Activated T-cell treated with anti-CD3 and anti-CD28 coated beads for 1 hour (primary cell): ENCODE measurements at places on chromosomes 3 and 15.
A peak's percentile ranks its signal among the peaks of the same experiment; 100 is the strongest.

GRCh38 chr3:61684386-61684785 lies 123.0 kb downstream of the PTPRG start:
- DNase-seq = no peak

DNA sequence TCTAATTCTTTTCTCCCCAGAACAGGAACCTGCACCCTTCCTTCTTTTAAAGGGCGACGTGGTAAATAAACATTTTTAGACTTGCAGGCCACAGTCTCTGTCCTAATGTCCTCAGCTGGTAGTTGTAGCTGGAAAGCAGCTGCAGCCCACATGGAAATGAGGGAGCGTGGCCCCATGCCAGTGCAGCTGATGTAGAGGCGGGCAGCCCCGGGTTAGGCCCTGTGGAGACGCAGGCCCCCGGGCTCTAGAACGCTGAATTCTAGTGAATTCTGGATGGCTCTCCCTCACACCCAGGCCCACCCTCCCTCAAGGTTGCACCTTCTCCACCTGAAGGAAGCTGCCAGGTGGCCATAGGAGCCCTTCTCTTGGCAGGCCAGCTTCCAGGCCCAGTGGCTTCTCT lies 52.3 kb downstream of the PGPEP1L start:
- no peak for DNase-seq

- DNase-seq = no peak
Measured at GRCh38 chr15:90774731-90775514, 57.8 kb downstream of the BLM start.

DNA sequence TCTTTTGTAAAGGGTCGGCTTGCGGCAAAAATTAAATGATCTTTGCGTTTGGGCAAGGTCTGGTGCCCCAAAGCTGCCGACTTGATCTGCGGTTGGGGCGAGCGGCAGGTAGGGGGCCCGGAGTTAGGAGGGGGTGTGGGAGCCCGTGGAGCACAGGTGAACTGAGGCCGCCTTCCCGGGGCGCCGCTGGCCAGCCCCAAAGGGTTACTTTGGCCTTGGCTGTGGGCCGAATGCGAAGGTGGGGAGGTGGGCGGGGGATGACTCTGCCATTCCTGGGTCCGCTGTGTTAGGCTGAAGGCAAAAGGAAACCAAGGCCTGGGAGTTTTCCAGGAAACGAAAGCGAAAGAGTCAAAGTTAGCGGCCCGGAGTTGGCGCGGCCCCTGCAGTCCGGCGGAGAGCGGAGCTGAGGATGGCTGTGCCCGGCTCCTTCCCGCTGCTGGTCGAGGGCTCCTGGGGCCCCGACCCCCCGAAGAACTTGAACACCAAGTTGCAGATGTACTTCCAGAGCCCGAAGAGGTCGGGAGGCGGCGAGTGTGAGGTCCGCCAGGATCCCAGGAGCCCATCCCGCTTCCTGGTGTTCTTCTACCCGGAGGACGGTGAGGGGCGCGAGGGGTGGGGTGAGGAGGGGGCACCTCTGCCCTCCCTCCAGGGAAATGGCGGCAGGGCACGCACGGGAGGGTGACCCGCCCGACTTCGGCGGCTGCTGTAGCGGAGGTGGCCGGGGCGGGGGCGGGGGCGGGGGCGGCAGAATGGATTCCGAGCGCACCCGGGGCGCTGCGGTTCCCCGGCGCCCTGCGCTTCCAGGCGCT lies at the start of gene PARP14:
PARP14 (plus strand) TSS at position 365 of the 809 bp plus-strand sequence; CDS start at position 410, 45 bp downstream.
- DNase-seq = peak; percentile 40

GRCh38 chr3:134430950-134431445 lies 54.8 kb downstream of the ANAPC13 start:
- no peak for DNase-seq

- DNase-seq = no peak
Measured at GRCh38 chr3:129379582-129380358, 48.7 kb downstream of the EFCAB12 start.

- no peak for DNase-seq
Measured at GRCh38 chr15:91887921-91888373, 34.4 kb downstream of the SLCO3A1 start.

- no peak for DNase-seq
Measured at GRCh38 chr15:78449220-78449999, 11.4 kb downstream of the IREB2 start.

- DNase-seq = no peak
Measured at GRCh38 chr15:44909423-44909822, 47.1 kb upstream of the TERB2 start.

- no peak for DNase-seq
Measured at GRCh38 chr3:94001191-94001590, 21.2 kb downstream of the ARL13B start.

DNA sequence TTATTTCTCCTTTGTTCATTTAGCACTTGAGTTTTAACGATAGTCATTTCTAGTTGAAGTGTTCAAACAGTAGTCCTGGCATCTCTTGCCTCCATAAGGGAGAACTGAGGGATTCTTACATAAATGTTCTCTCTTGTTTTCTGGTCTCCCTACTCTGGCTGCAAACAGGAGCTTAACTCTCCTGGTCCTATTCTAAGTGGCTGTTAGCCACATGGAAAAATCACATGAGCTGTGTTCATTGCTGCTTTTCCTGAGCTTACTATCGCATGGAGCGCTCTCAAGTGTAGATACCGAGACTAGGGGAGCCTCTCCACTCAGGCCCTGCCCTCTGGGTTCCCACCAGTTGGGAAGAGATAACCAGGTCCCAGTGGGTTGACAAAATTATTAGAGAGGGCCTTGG lies 403.1 kb upstream of the TPM1 start:
- no peak for DNase-seq
